Stimulated activated CD8-positive, alpha-beta memory T cell treated with anti-CD3 and anti-CD28 coated beads, Interleukin-4, amount 100 ng/mL, for 1 hour (primary cell): ENCODE measurements at places on chromosomes 7 and 10.
A peak's percentile ranks its signal among the peaks of the same experiment; 100 is the strongest.

DNA sequence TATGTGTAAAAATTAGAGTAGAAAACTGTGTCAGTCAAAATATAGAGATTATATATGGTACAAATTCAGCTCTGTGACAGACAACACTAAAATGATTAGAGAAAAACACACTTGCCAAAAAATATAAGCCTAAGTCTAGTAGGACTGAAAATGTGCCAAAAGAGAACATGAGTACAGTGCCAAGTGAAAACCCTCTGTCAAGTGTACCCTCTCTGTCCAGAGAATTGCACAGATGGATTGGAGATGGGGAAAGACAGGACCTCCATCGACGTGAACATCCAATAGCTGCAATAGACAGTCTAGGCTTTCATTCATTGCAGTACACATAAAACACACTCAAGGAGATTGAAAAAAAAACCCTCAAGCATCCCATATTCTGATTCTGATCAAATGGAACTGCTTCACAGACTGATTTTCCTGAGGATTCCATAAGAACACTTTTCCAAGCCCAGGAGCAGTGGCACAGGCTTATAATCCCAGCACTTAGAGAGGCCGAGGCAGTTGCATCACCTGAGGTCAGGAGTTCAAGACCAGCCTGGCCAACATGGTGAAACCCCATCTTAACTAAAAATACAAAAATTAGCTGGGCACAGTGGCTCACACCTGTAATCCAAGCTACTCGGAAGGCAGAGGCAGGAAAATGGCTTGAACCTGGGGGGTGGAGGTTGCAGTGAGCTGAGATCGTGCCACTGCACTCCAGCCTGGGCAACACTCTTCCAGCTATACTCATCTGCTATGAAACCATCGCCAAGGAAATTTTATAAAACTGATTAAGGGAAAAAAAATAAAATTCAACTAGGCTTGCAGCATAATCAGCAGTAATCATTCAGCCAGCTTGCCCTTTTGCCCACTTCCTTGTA is 110.0 kb upstream of the TRIM24 start:
- no peak for DNase-seq

GRCh38 chr10:112282086-112282485 is 1.1 kb upstream of the TECTB start:
- DNase-seq = no peak

DNA sequence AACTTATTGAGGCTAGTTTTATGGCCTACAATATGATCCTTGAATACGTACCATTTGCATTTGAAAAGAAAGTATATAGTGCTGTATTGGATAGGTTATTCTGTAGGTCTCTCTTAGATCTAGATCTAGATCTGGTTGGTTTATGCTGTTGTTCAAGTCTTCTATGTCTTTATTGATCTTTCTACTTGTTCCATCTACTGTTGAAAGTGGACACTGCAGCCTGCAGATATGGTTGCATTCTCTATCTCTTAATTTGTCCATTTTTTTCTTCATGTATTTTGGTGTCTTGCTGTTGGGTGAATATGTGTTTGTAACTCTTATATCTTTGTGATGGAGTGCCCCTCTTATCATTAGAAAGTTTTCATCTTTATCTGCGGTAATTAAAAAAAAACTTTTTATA is 139.4 kb upstream of the PCDH15 start:
- no peak for DNase-seq

DNA sequence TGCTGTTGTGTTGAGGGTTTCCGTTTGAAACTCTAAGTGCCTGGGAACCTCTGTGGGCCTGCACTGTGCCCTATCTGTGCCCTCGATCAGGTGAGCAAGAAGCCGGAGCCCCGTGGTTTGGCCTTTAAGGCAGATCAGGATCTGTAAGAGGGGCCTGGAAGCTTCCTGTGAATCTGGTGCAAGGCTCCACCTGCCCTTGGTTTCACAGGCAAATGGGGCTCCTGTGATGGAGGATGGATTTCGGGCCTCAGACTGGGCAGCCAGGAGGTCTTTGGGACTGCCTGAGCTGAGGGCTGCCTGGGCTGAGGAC is 21.6 kb downstream of the SCART1 start:
- DNase-seq = peak; percentile 16

DNA sequence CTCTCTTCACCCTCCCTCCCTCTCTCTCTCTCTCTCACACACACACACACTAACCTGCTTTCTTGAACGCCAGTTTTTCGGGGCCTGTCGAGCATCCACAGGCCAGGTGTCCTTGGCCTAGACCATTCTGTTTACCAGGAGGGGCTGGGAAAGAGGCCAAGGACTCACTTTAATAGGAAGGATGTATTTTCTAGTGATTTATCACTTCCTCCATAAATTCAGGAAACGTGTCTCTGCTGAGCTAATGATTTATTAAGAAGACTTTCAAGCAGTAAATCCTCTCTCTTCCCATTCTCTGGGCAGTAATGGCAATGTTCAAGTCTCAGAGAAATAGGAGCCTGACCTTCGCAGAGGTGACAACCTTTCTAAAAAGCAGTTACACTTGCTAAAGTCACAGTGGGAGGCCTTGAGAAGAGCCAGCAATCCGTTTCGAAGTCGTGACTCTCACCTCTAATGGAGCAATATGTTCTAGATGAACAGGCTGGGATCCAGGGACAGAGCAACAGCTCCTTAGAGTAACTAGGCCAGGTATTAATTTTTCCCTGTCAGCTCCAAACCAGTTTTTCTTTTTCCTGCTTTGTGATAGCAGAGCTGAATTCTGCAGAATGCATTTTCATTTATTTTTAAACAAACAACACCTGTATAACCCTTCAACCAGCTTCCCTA is 1357.5 kb upstream of the SORCS1 start:
- DNase-seq = no peak

DNA sequence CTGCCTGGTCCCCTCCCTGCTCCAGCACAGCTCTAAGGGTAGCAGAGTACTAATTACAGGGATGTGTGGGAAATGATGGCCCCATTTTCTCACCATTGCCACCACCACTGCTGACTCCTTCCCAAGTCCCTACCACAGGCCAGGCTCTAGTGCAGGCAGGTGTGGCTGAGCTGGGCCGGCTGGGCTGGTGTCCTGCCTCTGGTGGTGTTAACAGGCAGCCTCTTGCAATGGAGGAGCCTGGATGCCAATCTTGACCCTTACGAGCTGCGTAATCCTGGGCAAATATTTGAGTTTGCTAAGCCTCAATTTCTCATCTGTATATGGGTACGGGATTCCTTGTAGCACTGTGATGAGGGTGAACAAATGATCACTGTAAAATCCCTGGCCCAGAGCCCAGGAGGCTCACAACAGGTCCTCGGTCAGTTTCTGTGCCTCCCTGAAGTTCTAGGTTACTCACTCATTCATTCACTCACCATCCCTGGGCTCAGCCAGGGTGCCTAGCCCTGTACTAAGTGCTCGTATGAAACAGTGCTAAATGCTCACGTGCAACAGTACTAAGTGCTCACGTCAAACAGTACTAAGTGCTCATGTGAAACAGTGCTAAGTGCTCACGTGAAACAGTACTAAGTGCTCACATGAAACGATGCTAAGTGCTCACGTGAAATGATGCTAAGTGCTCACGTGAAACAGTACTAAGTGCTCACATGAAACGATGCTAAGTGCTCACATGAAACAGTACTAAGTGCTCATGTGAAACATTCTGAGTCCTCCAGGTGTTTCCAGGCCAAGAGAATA is 2.3 kb upstream of the FZD9 start:
- no peak for DNase-seq

GRCh38 chr7:963236-964078 is 9.0 kb upstream of the ADAP1 start:
- DNase-seq = no peak

DNA sequence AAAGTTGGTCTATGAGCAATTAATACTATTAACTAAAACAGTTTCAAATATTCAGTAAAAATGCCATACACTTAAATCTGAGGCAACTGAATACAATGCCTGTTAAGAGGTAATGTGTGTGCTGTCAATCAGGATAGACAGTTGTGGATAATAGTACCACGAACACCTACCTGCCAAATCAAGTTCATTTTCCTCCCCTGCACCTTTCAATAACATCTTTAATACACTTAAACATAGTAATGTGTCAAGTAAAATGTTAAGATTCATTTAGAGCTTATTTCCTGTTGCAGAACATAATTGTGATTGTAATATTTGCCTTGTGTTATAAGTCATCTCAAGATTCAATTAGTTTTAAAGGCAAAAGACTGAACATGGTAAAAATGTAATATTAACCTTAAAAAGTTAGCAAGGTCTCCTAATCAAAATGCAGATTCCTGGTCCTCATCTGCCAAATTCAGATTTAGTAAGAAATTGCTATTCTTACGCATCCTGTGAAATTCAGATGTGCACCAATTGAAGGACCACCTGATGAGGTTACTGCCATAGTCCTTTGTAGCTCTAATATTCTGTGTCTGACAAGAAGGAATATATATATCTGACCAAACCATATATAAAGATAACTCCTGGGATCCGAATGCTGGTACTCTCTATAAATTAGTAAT is 37.1 kb downstream of the COL1A2 start:
- DNase-seq = no peak

GRCh38 chr10:132867801-132868644 is 74.3 kb downstream of the CFAP46 start:
- no peak for DNase-seq

- DNase-seq = no peak
These were observed 117.6 kb upstream of the LRGUK start for GRCh38 chr7:134009314-134010110.

DNA sequence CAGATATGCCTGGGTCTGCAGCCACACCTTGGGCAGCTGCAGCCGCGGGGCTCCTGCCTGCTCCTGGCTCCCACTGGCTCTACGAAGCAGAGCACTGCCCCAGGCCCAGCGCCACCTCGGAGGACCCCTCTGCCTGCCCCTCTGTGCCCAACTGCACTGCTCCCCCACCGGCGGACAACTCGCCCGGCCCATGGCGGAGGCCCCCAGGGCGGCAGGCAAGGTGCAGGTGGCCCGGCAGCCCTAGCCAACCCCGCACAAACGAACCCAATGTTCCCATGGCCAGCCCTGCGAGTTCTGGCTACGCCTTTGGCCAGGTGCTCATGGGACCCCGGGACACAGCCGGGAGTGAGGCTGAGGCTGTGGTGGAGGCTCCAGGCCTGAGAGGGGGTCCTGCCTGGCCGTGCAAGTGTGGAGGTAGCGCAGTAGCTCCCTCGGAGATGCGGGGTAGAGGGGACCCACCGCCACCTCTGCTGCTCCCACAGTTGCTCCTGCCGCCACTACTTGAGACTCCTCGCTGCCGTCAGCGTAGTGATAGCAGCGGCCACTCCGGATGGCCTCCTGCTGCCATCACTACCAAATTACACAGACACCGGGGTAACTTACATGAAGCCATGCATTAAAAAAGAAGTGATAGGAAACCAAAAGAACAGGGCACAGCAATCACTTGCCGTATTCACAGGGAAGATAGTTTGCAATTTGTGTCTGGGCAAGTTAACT is 97.3 kb upstream of the SP4 start:
- no peak for DNase-seq

GRCh38 chr7:151087245-151088018 is 1.2 kb downstream of the AGAP3 start:
- DNase-seq = no peak

- DNase-seq = no peak
These were observed 100.8 kb upstream of the FAM20C start for GRCh38 chr7:91396-92175.

- DNase-seq = no peak
These were observed 48.4 kb downstream of the BMPR1A start for GRCh38 chr10:86804805-86805204.

GRCh38 chr7:44738051-44738723 is 10.5 kb upstream of the ZMIZ2 start:
- no peak for DNase-seq

DNA sequence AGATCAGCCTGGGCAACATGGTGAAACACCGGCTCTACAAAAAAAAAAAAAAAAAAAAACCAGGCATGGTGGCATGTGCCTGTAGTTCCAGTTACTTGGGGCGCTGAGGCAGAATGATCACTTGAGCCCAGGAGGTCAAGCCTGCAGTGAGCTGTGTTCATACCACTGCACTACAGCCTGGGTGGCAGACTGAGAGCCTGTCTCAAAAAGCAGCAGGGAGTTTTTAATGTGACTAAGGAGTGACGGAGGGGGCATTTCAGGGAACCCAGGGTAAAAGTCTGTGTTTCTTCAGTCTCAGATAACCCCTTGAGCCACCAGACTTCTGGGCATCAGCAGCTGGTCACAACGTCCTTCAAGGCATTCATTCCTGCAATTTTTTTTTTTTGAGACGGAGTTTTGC is 2.2 kb upstream of the C10orf95 start:
- DNase-seq = no peak

- DNase-seq = no peak
These were observed 164.3 kb downstream of the NRF1 start for GRCh38 chr7:129775695-129776361.

GRCh38 chr7:104137971-104138370 is 69.8 kb downstream of the ORC5 start:
- no peak for DNase-seq

GRCh38 chr7:80826520-80827238 is 92.2 kb downstream of the SEMA3C start:
- DNase-seq = no peak

- DNase-seq = no peak
These were observed 38.6 kb downstream of the MTPN start for GRCh38 chr7:135938563-135938962.

- DNase-seq = no peak
These were observed 293.0 kb upstream of the IMMP2L start for GRCh38 chr7:111855161-111855841.

- DNase-seq = no peak
These were observed 166.3 kb downstream of the RNLS start for GRCh38 chr10:88416801-88417200.

DNA sequence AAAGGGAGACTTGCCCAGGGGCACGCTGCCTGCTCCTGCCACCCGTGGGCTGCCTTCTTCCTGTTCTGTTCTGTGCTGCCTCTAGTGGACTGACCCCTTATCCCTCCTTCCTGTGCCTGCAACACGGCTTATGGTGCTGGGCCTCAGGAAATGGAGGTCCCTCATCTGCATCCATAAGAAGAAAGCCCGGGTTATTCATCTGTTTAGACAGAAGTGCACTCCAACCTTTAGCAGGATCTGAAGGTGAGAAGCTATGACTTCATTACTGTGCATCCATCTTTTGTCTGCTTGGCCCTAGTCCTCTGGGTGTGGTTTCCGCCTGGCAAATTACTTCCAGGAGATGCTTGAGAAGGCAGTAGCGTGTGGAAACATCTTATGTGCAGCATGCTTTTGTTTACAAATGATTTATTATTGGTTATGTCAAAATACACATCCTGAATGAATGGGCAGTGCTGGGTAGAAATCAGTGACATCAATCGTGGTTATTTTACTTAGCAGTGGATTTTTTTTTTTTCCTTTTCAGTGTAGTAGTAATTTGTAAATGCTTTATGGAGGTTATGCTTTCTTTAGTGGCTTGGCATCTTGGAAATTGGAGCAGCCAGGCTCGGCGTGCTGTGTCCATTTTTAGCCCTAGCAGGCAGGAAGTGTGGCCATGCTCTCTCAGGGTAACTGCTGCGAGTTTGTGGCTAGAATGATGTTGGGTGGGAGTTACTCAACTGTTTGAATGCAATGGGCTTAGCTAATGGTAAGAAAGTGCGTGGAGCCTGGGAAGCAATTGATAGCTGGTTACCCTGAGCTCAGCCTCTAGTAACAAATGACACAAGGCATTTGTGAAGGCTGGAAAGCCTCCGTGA is 12.7 kb downstream of the PTPRE start:
- DNase-seq = no peak
